Activated T-helper 17 cell treated with anti-CD3 and anti-CD28 coated beads, Interleukin-2, amount 50 U/mL, for 72 hours (primary cell): ENCODE measurements at places on chromosomes 2 and 18.
A peak's percentile ranks its signal among the peaks of the same experiment; 100 is the strongest.

- no peak for ATAC-seq
Observed at GRCh38 chr18:27017901-27018500, 152.5 kb upstream of the AQP4 start.

DNA sequence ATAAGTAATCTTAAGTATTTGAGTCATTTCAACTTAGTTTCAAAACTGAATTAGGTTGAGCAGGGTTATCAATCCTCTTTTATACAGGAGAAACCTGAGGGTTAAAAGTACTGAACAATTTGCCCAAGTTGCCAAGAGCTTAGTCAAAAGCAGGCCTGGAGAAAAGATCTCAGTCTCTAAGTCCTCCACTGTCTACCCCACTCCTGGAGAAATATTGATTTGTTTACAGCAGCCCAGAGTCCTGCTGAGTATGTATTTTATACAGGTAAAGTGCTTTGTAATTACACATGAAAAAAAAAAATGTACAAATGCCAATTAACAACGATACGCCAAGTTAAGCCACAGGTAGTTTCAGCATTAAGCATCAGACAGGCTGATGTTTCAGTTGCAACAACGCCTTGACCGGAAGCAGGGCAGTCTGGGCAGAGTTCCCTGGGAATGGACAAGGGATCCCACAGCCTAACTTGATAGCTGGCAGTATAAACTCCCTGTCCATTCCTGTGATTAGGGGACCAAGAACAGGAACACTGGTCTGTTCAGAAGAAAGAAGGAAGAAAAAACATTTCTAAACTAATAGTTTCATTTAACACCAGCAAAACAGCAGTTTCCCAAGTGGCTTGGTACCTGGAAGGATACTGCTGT is 132.9 kb downstream of the MYO5B start:
- no peak for ATAC-seq

DNA sequence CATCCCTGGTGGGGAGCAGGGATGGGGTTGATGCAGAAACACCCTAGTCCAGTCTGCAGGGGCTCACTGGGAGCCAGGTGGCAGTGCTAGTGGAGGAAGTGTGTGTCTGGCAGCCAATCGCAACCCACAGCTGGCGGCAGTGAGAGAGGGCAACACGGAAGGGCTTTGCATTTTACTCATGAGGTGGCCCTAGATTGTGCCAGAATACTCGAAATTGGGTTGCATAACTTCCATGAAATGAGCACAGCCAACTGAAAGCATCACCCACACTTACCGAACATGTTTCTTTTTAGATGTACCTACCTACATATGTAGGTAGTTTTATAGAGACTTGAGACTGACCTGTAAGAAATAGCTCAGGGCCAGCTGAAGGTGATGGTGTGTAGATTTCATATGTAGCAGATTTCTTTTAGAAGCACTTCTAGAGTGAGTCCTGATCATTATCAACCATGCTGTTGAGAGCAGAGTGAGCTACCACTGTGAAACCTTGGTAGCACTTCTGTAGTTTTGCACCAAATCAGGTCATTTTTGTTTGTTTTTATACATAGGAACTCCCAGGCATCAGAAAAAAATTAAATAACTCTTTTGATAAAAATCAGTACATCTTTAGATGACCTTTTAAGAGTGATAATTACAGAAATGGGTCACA is 13.0 kb downstream of the IL18R1 start:
- peak; percentile 25 for ATAC-seq

- no peak for ATAC-seq
Observed at GRCh38 chr2:223047260-223047761, 4.7 kb upstream of the KCNE4 start.

DNA sequence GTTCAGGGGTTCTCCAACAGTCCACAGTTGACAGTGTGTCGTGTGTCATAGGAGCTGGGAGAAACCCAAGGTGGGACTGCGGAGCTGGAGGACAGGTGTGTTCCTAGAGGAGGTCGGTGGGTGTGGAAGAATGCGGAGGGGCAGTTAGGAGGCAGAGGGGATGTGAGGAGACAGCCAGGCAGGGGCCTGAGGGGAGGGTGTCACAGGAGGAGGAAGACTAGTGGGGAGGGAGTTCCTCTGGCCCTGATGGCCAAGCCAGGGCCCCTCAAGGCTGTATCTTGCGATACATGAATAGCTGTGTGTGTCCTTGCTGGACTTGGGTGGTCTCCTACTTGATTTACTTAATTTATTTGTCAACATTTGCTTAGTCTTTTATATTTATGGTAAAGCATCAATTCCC is 519.6 kb upstream of the HS6ST1 start:
- no peak for ATAC-seq

DNA sequence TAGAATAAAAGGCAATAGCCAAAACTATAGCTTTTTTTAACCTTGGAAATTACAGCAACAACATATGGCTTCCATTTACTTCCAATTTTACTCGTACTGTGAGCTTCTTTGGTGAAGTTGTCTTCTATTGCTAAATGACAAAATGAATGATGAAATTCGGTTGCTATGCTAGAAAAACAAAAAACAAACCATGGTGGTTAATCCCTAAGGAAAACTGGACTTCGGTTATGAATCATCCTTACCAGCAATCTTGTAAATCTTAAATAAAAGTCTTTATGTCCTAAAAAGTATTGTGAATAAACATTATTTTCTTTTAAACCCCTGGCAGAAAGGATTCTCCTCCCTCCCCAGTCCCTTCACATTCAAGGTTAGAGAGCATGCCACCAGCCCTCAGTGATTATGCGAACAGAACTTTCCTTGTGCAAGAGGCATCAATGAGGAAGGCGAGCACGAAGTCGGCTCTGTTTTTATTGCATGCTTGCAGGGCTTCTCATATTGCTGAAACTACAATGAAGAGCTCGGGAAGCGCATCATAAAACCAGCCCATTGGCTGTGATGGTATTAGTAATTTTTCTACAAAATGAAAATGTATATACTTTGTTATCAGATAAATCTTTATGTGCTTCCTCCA is 62.9 kb downstream of the ZNF521 start:
- ATAC-seq, result no peak

- no peak for ATAC-seq
Observed at GRCh38 chr2:26853751-26854150, 5.8 kb downstream of the DPYSL5 start.

- ATAC-seq, result peak; percentile 88
Observed at GRCh38 chr2:105888625-105889024, 143.9 kb downstream of the NCK2 start.

DNA sequence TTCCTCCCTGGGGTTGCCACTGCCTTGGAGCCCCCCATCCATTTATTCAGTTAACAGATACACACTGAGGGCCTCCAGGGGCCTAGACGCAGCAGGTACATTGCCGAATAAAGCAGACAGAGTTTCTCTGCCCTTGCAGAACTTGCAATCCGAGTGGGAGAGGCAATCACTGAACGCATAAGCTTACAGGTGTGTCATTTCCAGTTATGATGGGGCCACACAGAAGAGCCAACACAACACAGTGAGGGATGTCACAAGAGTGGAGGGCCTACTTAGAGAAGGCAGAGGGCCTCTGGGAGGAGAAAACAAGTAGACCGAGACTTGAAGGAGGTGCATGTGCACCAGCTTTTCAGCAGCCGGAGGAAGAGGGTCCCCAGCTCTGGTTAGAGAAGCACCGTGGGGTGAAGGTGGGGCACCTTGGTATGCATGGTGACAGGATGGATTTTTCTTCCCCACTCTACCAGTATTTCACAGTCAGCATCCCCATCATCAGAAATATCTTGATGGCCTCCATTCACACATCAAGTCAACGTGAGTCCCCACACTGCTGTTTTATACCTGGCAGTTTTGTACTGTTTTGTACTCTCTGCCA is 150.9 kb downstream of the SMAD7 start:
- peak; percentile 36 for ATAC-seq

DNA sequence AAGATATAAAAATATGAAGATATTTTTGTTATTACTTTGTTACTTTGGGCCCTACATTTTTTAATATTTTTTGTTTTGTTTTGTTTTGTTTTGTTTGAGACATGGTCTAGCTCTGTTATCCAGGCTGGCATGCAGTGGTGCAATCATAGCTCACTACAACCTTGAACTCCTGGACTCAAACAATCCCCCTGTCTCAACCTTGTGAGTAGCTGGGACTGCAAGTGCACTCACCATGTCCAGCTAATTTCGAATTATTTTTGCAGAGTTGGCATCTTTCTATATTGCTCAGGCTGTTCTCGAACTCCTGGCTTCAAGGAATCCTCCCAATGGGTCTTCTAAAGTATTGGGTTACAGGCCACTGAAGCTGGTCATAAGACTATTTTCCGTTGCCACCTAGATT is 603.6 kb upstream of the PIK3C3 start:
- ATAC-seq, result no peak

GRCh38 chr2:38665854-38666555 is at the start of gene GALM:
Gene GALM (plus strand): TSS chr2:38666114. CDS start chr2:38666162, 48 bp downstream.
- peak; percentile 31 for ATAC-seq

- no peak for ATAC-seq
Observed at GRCh38 chr2:184599054-184599871, 934 bp downstream of the ZNF804A start.

- no peak for ATAC-seq
Observed at GRCh38 chr18:10376731-10377130, 77.7 kb upstream of the APCDD1 start.

GRCh38 chr2:59879700-59880131 is 673.7 kb downstream of the BCL11A start:
- ATAC-seq, result no peak
